Activated CD8-positive, alpha-beta memory T cell treated with anti-CD3 and anti-CD28 coated beads, Interleukin-2, amount 10 ng/mL, durations not matched to agents 7 days and 5 days (primary cell): ENCODE measurements at places on chromosomes 4 and X. TPM values are rescaled to one million over a fixed set of nuclear protein-coding genes. Genes with fewer than 3 reads are reported as not detected.

- H3K36me3 ChIP-seq: no peaks in the 10 kb centered on the region
- no peak for DNase-seq
- no peaks in the 10 kb centered on the region for H3K27me3 ChIP-seq
Measured at GRCh38 chr4:172851534-172851933, 317.1 kb upstream of the GALNT7 start.

DNA sequence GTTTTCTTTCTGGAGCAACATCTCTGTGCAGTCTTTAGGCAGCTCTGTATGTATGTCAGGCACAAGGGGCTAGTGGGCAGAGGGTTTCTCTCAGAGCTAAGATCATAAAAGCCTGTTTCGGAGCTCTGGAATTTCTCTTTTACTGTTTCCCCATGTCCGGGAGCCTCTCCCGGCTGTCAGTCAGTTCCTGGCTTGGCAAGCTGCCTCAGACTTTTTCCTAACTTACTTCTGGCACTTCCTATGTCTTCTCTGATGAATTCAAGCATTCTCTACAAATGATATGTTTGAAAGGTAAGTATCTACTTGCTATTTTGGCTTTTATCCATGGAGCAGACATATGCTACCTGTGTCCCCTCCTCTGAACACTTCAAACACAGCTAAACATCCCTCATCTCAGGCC lies 129.3 kb upstream of the PGRMC2 start:
- no peak overlapping the region for H3K27ac ChIP-seq
- no peak for DNase-seq
- no peaks in the 10 kb centered on the region for H3K4me1 ChIP-seq
- no peaks in the 10 kb centered on the region for H3K36me3 ChIP-seq

GRCh38 chr4:99828477-99828876 lies 11.8 kb downstream of the DAPP1 start:
- peaks cover 35% of the 10 kb centered on the region for H3K4me1 ChIP-seq
- DNase-seq: no peak
- no peaks in the 10 kb centered on the region for H3K27me3 ChIP-seq
- peaks cover 43% of the 10 kb centered on the region for H3K36me3 ChIP-seq
- H3K27ac ChIP-seq: no peak overlapping the region

- no peaks in the 10 kb centered on the region for H3K27me3 ChIP-seq
- no peak overlapping the region for H3K27ac ChIP-seq
- no peak for DNase-seq
- H3K4me3 ChIP-seq: no peak overlapping the region
Measured at GRCh38 chr4:104351706-104352105, 143.0 kb downstream of the CXXC4 start.

Gene NEXMIF
- 0.05 TPM for total RNA-seq

- no peaks in the 10 kb centered on the region for H3K4me1 ChIP-seq
- H3K4me3 ChIP-seq: no peak overlapping the region
- no peak for DNase-seq
- H3K27ac ChIP-seq: no peak overlapping the region
- H3K27me3 ChIP-seq: no peaks in the 10 kb centered on the region
- no peaks in the 10 kb centered on the region for H3K36me3 ChIP-seq
Measured at GRCh38 chr4:8704632-8705031, 112.1 kb downstream of the CPZ start.

Gene DCX
- total RNA-seq: not detected

Gene GAGE13
- not detected for total RNA-seq

DNA sequence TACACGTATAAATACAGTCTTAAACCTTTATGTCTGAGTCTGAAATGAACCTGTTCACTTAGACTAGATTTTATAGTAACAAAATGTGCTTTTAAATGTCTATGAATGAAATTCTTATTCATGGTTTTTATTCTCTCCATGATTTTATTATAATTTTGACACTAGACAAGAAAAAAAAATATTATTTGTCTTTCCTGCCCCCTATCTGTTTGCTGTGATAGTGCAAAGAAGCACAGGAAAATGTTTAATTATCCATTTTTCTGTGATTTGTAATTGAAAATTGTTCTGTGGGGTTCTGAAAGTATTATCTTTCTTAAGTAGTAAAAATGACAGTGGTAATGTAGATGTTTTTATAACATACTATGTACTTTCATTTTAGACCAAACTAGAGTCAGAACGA lies 52.0 kb downstream of the INTS6L start:
- no peak overlapping the region for H3K27ac ChIP-seq
- DNase-seq: no peak
- no peaks in the 10 kb centered on the region for H3K27me3 ChIP-seq
- H3K4me1 ChIP-seq: peaks cover 6% of the 10 kb centered on the region
- H3K4me3 ChIP-seq: no peak overlapping the region
- H3K36me3 ChIP-seq: peaks cover 23% of the 10 kb centered on the region

- H3K4me3 ChIP-seq: no peak overlapping the region
- H3K4me1 ChIP-seq: no peaks in the 10 kb centered on the region
- H3K27ac ChIP-seq: no peak overlapping the region
- DNase-seq: no peak
Measured at GRCh38 chr4:119543779-119544178, 84.8 kb downstream of the PDE5A start.

- H3K36me3 ChIP-seq: no peaks in the 10 kb centered on the region
- H3K27ac ChIP-seq: no peak overlapping the region
- DNase-seq: no peak
- H3K4me1 ChIP-seq: no peaks in the 10 kb centered on the region
- H3K4me3 ChIP-seq: no peak overlapping the region
Measured at GRCh38 chrX:40343319-40343718, 237.5 kb upstream of the ATP6AP2 start.

Gene ARMCX2
- total RNA-seq: 2.8 TPM

Gene ZBED1
- 31.7 TPM for total RNA-seq

DNA sequence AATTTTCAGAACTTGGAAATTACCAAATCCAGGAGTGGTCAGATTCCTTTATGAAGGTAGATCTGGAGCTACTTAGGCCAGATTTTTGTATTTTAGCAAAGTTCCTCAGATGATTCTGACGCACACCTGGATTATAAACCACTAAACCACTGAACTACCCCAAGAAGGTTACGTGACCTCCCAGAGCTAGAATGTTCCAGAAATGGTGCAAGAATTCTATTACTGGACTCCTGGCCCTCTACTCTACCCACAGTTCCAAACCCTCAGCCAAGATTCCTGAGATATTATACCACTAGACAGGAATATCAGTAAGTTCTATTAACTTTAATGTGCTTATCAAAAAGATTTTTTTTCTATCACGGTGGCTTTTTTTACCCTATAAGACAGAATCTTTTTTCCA lies 67.1 kb downstream of the ABCG2 start:
- no peak overlapping the region for H3K4me3 ChIP-seq
- peaks cover 3% of the 10 kb centered on the region for H3K27me3 ChIP-seq
- H3K4me1 ChIP-seq: no peaks in the 10 kb centered on the region
- no peak overlapping the region for H3K27ac ChIP-seq
- DNase-seq: no peak
- no peaks in the 10 kb centered on the region for H3K36me3 ChIP-seq

- H3K36me3 ChIP-seq: peaks cover 13% of the 10 kb centered on the region
- H3K27ac ChIP-seq: no peak overlapping the region
- no peaks in the 10 kb centered on the region for H3K4me1 ChIP-seq
- DNase-seq: no peak
Measured at GRCh38 chrX:71315917-71316316, 14.4 kb downstream of the ITGB1BP2 start.

Gene PACRGL
- 11.1 TPM for total RNA-seq

- peaks cover 2% of the 10 kb centered on the region for H3K27me3 ChIP-seq
- H3K4me3 ChIP-seq: no peak overlapping the region
- H3K36me3 ChIP-seq: peaks cover 1% of the 10 kb centered on the region
- H3K4me1 ChIP-seq: no peaks in the 10 kb centered on the region
Measured at GRCh38 chr4:114178392-114178791, 198.9 kb upstream of the ARSJ start.

DNA sequence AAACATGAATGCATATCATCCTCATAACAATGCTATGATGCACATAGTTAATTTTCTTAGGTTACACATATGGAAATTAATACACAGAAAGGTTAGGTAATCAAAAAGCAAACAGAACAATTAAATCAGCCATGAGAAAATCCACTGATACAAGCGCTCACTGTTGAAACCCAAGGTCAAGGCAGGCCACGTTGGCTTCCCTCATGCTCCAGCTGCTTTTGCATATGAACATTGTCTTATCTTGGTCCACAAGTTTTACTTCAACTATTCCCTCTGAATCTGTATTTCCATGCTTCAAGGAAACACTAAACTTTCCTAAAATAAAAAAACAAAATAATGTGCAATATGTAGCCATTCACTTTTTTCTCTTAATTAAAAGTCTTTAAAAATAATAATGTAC lies 34.5 kb upstream of the PLA2G12A start:
- peaks cover 5% of the 10 kb centered on the region for H3K4me1 ChIP-seq
- DNase-seq: no peak
- H3K27me3 ChIP-seq: peaks cover 7% of the 10 kb centered on the region
- no peak overlapping the region for H3K4me3 ChIP-seq
- H3K36me3 ChIP-seq: no peaks in the 10 kb centered on the region
- no peak overlapping the region for H3K27ac ChIP-seq

Gene MSMO1
- total RNA-seq: 78.9 TPM

Gene LRRC66
- total RNA-seq: 0.21 TPM

GRCh38 chr4:2787230-2788100 lies 5.4 kb upstream of the SH3BP2 start:
- peaks cover 6% of the 10 kb centered on the region for H3K36me3 ChIP-seq
- H3K27me3 ChIP-seq: no peaks in the 10 kb centered on the region
- H3K4me3 ChIP-seq: no peak overlapping the region
- H3K4me1 ChIP-seq: peaks cover 21% of the 10 kb centered on the region
- peak; percentile 64 for DNase-seq

GRCh38 chr4:14091966-14092365 lies 464.4 kb upstream of the BOD1L1 start:
- no peaks in the 10 kb centered on the region for H3K4me1 ChIP-seq
- no peak for DNase-seq
- no peaks in the 10 kb centered on the region for H3K27me3 ChIP-seq
- H3K4me3 ChIP-seq: no peak overlapping the region

DNA sequence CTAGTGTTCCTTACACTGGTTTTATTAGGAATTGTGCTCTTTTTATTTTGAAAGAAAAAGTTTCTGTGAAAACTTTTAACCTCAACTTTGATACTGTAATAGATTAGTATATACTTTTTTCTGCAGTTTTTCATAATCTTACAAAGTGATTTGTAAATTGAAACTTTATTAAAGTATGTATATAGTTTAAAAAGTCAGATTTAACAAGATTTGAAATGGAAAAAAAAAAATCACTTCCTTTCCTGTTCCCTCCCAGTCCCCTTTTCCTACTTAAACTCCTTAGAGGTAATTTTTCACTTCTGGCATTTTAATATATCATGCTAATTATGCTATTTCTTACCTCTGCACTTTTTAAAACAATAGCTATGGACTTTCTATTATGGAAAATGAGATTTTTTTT lies 49.3 kb downstream of the PAQR3 start:
- DNase-seq: no peak
- no peak overlapping the region for H3K4me3 ChIP-seq
- H3K36me3 ChIP-seq: peaks cover 13% of the 10 kb centered on the region
- no peaks in the 10 kb centered on the region for H3K27me3 ChIP-seq

Gene NSG1
- total RNA-seq: 3.4 TPM

GRCh38 chr4:144648042-144648441 lies 2.1 kb downstream of the HHIP start:
- no peak overlapping the region for H3K4me3 ChIP-seq
- H3K4me1 ChIP-seq: peaks cover 20% of the 10 kb centered on the region
- no peak for DNase-seq
- H3K36me3 ChIP-seq: peaks cover 2% of the 10 kb centered on the region
- no peak overlapping the region for H3K27ac ChIP-seq

Gene MSANTD1
- 0.73 TPM for total RNA-seq

DNA sequence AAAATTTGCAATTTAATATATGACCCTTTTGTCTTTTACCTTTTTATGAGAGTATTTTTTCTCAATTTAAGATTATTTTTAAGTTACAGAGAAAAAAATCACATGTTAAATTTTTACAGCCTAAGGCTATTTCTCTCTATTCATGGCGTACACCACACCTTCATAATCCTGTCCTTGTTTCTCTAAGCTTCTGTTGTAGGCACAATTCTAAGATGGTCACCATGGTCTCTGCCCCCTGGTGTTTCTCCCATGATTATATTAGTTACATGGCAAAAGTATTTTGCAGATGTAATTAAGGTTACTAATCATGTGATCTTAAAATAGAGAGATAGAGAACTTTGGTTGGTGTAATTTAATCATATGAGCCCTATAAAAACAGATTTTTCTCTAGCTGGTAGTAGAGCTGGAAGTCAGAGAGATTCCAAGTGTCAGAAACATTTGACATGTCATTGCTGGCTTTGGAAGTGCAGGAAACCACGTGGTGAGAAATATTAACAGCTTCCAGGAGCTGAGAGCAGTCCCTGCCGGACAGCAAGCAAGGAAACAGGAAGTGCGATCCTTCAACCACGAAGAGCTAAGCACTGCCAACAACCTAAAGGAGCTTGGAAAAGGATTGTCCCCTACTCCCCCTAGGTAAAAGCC lies 89.8 kb downstream of the EIF4E start:
- no peak overlapping the region for H3K27ac ChIP-seq
- no peaks in the 10 kb centered on the region for H3K36me3 ChIP-seq
- H3K4me1 ChIP-seq: no peaks in the 10 kb centered on the region

Gene TMEM129
- total RNA-seq: 24.7 TPM

GRCh38 chr4:106172861-106173260 lies 143.1 kb downstream of the TBCK start:
- peaks cover 7% of the 10 kb centered on the region for H3K36me3 ChIP-seq
- no peak for DNase-seq
- no peak overlapping the region for H3K4me3 ChIP-seq
- peaks cover 3% of the 10 kb centered on the region for H3K4me1 ChIP-seq
- no peaks in the 10 kb centered on the region for H3K27me3 ChIP-seq

GRCh38 chr4:113773014-113773413 lies 11.5 kb upstream of the CAMK2D start:
- peaks cover 10% of the 10 kb centered on the region for H3K4me1 ChIP-seq
- peak overlapping the region; percentile 71 for H3K27ac ChIP-seq
- peak overlapping the region; percentile 51 for H3K4me3 ChIP-seq
- H3K36me3 ChIP-seq: peaks cover 2% of the 10 kb centered on the region
- H3K27me3 ChIP-seq: no peaks in the 10 kb centered on the region

Gene NPY1R
- total RNA-seq: not detected

GRCh38 chr4:177596035-177596434 lies 153.8 kb upstream of the AGA start:
- no peaks in the 10 kb centered on the region for H3K27me3 ChIP-seq
- DNase-seq: peak; percentile 56
- no peak overlapping the region for H3K4me3 ChIP-seq
- H3K36me3 ChIP-seq: no peaks in the 10 kb centered on the region
- H3K27ac ChIP-seq: no peak overlapping the region

Gene CXXC4
- total RNA-seq: not detected
